Right cardiac atrium (tissue), 5 donors: ENCODE measurements at places on chromosomes 7 and 10.

- no peak for DNase-seq
These were observed 47.7 kb downstream of the LRRN3 start for GRCh38 chr7:111138586-111138985.

- DNase-seq: no peak
These were observed 1.8 kb downstream of the WASL start for GRCh38 chr7:123746931-123747488.

DNA sequence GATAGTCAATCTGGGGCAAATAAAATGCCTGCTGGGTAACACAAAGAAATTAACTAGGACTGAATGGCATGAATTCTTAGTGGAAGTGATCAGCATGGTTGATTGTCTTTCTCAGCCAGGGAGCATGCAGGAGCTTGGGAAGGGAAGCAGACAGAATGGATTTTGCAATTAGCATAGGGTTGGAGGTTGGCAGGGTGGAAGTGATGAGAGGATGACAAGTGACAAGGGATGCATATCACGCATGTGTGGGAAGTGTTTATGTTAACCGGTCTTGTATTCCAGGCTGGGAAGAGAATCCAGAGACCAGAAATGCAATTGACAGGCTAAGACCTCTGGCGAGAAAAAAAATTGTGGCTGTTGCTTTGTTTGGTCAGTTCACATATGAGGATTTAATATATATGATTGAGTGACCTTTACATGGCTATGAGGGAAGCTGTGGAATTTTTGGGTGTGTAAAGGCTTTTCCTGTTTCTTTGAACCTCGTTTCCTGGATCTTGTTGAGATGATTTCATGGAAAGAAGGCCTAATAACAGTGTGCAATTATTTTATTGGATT lies 8.3 kb downstream of the MDFIC start:
- no peak for DNase-seq

DNA sequence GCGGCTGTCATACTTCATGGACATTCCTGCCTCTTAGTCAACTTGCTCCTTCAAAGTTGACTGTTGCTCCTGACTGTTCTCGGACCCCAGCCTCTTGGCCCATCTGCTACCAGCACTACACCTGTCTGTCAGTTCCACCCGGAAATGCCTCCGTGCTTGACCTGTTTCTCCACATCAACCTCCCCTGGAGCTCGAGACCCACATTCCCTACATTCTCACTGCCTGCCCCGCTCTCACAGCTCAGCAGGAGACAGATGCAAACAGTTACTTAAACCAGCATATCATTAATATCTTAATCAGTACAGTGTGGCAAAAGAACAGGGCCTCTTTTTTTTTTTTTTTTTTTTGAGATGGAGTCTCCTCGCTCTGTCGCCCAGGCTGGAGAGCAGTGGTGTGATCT lies 174.3 kb downstream of the NRP1 start:
- DNase-seq: no peak

GRCh38 chr10:80554050-80554449 lies 16.3 kb downstream of the SH2D4B start:
- no peak for DNase-seq

DNA sequence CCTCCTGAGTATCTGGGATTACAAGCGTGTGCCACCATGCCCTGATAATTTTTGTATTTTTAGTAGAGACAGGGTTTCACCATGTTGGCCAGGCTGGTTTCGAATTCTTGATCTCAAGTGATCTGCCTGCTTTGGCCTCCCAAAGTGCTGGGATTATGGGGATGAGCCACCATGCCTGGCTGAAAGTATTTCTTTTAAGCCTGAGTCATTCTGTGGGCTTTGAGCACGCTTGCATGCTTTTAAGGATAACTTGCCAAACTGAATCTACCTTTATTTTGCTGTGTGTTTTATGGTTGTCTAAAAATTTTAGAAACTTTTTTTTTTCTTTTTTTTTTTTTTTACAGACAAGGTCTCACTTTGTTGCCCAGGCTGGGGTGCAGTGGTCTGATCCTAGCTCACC lies 33.2 kb downstream of the CNNM2 start:
- DNase-seq: no peak

GRCh38 chr10:55141892-55142291 lies 340.9 kb upstream of the PCDH15 start:
- no peak for DNase-seq

DNA sequence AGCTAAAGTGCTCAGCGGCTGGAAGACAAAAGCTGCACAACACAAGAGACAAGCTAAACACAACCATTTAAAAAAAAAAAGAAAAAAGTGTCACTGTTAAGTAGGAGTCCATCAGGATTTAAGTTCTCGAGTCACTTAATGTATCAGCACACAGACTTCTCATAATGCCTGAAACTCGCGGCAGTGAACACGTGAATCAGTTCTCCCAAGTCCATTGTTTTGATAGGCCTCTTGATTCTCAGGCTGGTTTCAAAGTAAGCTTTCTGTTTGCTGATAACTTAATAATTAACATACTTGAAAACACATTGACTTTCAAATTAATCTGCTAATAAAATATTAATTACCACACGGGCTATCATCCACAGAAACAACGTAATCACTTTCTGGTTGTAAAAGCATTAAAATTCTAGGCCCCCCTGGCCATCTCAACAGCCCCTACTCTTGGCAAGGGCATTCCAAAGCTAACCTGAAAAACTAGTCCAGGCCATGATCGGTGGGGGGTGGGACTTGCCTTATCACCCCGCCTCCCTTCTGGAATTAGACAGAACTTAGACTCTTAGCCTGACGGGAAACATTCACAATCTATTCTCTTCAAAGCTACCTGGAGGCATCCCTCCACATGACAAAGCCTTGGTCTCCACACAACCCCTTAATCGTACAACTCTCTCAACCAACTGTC lies 129.0 kb downstream of the DIP2C start:
- no peak for DNase-seq

- DNase-seq: no peak
These were observed 305.1 kb upstream of the PITRM1 start for GRCh38 chr10:3477683-3478082.

GRCh38 chr10:88114368-88114767 lies 250.9 kb downstream of the PTEN start:
- peak; percentile 28 for DNase-seq

- DNase-seq: no peak
These were observed 1197.5 kb upstream of the AUTS2 start for GRCh38 chr7:68400783-68401182.

- no peak for DNase-seq
These were observed 54.1 kb downstream of the SRI start for GRCh38 chr7:88165697-88166096.

- DNase-seq: no peak
These were observed 6.7 kb upstream of the FAM170B start for GRCh38 chr10:49140304-49141177.

GRCh38 chr7:2241580-2242540 lies at the start of the genes MRM2 and NUDT1:
MRM2 (minus strand) TSS chr7:2242205; CDS start chr7:2242169, 36 bp downstream.
NUDT1 (plus strand) TSS chr7:2242226; CDS start chr7:2244575, 2,349 bp downstream.
- peak; percentile 83 for DNase-seq

- no peak for DNase-seq
These were observed 7.9 kb downstream of the PAXIP1 start for GRCh38 chr7:154994996-154995395.

GRCh38 chr7:1770331-1770730 lies 100.3 kb downstream of the ELFN1 start:
- DNase-seq: no peak

DNA sequence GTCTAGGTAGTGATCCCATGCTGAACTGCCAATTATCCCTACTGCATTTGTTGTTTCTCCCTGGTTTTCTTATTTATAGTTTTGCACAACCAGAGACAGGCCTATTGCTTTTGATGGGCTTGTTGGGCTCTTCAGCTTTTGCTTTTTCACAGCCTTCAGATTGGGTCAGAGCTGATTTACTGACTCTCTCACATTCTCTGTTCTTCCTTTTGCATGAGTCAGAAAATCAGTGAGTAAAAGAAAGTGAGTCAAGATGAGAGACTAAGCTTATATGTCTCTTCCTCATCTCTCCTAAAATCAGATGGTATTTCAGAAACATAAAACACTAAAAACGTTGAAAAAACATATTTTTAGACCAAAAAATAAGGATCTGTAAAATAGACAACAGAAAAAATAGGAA lies 1135.4 kb downstream of the XPNPEP1 start:
- no peak for DNase-seq

DNA sequence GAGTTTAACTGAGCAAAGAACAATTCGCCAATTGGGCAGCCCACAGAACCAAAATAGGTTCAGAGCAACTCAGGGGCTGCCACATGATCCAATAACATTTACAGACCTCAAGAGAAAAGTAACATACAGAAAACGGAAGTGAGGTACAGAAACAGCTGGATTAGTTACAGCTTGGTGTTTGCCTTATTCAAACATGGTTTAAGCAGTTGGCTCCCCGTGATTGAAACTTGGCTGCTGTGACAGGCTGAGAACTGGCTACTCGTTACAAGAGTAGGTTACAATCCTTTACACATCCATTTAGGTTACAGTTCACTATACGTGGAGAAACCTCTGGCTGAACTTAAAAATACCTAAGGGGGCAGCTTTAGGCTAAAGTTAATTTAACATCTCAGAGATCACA lies 673.1 kb upstream of the PHF14 start:
- no peak for DNase-seq

GRCh38 chr7:121020989-121021969 lies 32.8 kb downstream of the CPED1 start:
- no peak for DNase-seq

DNA sequence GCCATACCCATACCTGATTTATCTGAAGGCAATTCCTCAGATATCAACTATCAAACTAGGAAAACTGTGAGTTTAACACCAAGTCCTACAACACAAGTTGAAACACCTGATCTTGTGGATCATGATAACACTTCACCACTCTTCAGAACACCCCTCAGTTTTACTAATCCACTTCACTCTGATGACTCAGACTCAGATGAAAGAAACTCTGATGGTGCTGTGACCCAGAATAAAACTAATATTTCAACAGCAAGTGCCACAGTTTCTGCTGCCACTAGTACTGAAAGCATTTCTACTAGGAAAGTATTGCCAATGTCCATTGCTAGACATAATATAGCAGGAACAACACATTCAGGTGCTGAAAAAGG lies 69.0 kb upstream of the RSBN1L start:
- DNase-seq: no peak

DNA sequence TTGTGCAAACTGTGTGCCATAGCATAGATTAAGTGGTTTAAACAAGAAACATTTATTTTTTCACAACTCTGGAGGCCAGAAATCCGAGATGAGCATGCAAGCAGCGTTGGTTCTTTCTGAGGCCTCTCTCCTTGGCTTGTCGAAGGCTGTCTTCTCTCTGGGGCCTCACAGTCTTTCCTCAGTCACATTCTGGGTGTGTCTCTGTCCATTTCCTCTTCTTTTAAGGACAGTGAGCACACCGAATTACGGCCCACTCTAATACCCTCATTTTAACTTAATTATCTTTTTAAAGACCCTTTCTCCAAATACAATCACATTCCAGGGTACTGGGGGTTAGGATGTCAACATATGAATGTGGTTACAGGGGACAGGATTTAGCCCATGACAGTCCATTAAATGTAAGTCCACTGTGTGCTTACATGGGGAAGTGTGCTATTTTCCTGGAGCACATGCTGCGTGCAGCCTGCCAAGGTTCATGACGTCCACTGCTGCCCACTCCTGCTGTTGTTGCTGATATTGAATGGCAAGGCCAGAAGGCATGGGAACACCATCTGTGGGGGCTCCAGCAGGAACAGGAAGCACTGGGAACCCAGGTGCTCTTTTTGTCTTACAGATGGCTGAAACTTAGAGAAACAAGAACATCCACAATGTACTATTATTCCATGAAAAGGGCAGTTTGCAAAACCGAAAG lies 365.5 kb downstream of the GALNT17 start:
- DNase-seq: peak; percentile 40

DNA sequence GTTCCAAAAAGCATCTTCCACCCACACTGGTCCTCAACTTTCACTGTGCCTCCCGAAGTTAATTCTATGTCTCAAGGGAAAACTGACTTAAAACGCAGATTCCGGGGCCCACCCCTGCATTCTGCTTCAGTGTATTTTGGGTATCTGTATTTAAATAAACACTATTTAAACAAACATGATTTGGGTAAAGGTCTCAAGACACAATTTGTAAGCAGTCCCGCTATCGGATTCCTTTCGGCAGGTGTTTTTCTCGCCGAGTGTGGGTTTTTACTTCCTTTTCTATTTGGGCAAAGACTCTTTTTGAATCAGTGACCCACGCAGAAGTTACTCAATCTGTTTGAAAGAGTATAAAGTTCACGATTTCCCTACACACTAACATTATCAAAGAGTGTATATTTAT lies 1.2 kb downstream of the PDIA4 start:
- DNase-seq: no peak

DNA sequence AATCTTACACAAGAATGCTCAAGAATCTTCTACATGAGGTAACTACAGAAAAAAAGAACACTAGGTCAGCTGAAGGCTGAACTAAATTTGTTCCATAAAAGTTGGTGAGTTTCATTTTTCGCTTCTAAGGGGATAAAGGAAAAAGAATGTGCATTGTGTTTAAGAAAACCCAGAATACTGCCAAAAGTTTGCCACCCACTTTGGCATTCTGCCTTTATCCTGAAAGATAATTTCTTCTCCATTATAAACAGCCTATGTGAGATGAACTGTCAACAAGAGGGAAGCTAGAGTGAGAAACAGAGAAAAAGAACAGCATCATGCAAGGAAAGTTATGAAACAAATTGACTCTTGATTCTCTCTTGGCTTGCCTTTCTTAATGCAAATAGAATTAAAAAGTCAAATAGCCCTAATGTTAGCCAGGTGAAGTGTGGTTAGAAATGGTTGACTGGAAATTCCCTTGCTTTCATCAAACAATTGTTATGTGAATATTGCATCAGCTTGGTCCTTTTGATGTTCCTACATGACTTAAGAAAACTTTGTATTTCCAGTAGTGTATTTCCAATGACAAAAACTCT lies 25.8 kb downstream of the STEAP1 start:
- no peak for DNase-seq

DNA sequence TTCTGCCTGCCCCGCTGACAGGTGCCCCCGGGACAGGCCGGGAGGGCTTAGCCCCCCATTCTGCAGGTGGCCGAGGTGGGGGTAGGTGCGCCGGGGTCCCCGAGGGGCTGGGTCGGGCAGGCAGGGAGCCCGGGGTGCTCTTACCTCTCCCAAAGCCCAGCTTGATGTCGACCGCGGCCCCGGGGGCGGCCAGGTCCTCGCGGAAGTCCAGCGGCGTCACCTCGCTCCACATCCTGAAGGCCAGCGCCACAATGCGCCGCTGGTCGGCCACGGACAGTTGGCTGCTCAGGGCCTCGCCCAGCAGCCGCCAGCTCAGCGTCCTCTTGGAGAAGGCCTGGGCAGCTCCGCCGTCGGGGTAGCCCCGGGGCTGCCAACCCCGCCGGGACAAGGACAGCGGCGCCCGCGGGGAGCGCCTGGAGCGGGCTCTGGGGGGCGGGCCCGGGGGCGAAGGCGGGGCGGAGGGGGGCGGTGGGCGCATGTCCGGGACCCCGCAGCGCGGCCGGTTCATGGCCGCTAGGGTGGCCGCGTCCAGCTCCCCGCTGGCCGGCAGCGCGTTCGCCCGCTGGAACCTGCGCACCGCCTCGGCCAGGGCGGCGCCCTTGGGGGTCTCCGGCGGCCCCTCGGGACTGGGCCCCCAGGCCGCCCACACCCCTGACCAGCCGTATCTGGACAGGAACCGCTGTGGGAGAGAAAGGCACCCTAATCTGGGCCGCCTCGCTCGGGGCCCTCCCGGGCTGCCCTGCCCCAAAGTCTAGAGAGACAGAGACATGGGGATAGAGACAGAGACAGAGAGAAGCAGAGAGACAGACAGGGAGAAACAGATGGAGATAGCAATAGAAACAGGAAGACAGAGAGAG lies 1.7 kb downstream of the MMP21 start:
- no peak for DNase-seq

- DNase-seq: no peak
These were observed 5.4 kb downstream of the CHST15 start for GRCh38 chr10:124087672-124088634.

GRCh38 chr7:151310578-151310977 lies 31.0 kb upstream of the NUB1 start:
- no peak for DNase-seq

- no peak for DNase-seq
These were observed 840.3 kb downstream of the CNTNAP2 start for GRCh38 chr7:146956853-146957252.
